CD4-positive, alpha-beta T cell (primary cell): ENCODE measurements at places on chromosomes 5 and 9.

DNA sequence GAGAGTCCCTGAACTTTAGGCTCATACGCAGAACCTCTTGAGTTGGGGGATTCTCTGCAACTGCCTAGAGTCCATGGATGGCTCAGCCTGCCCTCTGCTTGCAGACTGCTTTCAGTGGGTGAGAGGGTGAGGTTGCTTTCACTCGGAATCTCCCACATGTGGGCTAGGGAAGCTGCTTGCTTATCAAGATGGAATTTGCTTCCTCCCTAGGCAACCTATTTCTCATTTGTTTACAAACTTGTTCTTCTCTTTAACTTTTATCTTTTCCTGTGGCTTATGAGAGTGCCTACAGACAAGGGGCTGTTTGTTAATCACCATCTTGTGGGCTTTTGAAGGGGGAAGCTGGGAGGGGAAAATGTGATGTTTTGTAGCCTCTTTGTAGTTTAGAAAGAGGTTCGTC, 10.0 kb downstream of the TLE4 start:
- DNase-seq: peak; percentile 8

DNA sequence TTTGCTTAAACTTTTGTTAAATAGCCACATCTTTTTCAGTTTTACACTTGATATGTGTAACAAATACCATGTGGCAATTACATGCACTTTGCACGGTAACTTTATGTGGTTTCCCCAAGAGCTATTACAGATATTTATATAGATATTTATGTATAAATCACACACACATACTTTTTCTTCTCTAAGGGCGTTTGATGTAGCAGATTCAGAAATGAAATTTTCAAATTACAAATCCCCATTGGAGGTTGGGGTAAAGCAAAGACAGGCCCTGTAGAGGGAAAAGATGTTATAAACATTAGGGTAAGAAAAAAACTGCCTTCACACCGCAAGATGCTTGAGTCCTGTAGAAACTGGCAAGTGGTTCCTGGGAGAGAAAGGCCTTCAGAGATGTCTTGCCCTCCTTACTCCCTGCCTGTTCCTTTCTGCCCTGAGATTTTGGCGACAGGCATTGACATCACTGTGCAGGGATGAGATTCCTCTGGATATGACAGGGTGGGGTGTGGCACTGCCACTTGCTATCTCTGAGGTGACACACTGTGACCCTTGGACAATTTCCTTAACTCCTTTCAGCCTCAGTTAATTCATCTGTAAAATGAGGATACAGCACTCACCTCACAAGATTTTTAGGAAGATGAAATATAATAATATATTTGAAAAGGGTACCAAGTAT, 177.9 kb upstream of the TUT7 start:
- no peak for DNase-seq

DNA sequence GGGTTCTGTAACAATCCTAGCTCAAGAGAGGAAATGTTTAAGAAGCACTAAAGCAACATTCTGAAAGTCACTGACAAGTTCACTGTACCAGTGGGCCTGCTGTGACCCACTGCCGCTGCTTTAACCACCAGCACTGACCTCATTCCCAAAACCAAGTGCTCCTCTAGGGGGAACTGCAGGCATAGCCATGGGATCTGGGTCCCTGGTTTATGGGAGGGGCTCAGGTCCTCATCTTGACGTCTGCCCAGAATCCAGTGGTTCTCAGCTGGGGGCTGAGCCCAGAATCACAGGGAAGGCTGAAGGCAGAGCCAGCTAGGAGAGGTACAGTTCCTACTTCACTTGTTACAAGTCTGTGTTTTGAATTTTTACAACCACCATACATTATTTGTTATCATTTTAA, 36.1 kb upstream of the SLC2A8 start:
- no peak for DNase-seq

- no peak for DNase-seq
Measured at GRCh38 chr5:58921159-58921558, 338.3 kb downstream of the RAB3C start.

DNA sequence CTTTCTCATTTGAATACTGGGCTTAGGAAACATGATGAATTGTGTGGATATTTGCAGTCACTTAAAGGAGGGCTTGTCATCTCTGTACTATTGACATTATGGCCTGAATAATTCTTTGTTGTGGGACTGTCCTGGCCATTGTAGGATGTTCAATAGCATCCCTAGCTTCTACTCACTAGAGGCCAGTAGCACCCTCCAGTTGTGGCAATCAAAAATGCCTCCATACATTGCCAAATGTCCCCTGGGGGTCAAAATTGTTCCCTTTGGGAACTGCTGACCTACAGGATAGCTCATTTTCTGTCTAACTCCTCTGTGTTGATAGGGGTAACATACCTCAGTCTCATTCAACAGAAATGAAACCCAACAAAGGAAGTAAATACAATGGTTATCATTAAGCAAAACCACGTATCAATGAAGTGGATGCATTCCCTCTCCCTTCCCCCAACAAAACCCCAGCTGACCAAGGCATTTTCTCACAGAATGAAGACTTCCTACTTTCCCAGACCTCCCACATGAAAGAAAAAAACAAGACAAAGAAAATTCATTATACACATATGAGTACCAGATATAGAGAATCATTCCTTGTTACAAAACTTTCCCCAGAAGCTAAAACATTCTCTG, 18.1 kb downstream of the FYB1 start:
- DNase-seq: no peak

DNA sequence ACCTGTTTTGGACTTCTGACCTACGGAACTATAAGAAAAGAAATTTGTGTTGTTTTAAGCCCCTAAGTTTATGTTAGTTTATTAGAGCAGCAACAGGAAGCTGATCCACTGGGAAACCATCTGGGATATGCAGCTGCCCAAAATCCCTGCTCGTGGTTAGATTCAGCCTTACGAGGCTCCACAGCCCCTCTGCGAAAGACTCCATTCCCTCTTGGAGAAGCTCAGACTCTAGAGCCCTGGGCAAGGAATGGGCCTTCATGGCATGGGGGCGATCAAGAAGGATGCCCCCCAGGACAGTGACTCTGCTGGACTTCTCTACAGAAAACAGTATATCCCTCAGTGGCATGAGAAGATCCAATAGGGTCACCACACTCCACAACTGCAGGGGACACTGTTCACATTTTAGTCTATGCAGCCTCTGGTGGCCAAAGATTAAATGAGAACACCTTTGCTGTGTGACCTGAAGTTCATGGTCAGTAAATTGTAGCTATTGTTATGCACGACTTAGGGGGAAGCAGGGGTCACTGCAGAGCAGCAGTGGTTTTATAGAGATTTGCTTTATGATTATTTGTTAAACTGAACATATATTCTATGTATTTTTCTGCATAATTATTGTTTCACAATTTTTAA, 21.1 kb downstream of the IRF1 start:
- no peak for DNase-seq

- no peak for DNase-seq
Measured at GRCh38 chr5:84383816-84384603, 670 bp downstream of the EDIL3 start.

GRCh38 chr5:139262742-139263445, 30.6 kb upstream of the MATR3 start:
- DNase-seq: peak; percentile 67

DNA sequence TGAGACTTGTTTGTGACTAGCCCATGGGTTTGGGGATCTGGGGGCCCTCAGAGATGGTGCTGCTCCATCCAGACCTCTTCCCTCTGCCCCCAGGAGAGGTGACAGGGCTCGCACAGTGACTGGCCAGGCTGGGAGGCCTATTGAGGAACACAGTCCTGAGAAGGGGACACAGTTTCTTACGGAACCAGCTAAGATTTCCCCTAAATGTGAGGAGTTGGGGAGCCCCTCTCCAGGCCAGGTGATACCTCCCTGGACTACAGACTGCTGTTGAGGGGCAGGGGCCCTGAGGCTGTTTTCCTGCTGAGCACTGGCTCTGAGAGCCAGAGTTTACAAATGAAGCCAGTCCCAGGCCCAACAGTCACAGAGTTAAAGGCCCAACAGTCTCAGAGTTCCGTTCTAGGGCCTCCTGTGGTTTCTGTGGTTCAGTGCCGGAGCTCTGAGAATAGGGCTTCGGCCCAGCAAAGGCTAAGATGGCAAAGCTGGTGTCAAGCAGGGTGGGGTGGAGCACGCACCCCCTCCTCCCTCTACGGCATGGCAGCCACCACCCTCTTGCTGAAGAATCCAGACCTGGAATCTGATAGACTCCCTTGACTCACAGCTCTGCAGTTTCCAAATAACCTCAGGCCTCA, 1.1 kb upstream of the SEMA4D start:
- DNase-seq: peak; percentile 51

DNA sequence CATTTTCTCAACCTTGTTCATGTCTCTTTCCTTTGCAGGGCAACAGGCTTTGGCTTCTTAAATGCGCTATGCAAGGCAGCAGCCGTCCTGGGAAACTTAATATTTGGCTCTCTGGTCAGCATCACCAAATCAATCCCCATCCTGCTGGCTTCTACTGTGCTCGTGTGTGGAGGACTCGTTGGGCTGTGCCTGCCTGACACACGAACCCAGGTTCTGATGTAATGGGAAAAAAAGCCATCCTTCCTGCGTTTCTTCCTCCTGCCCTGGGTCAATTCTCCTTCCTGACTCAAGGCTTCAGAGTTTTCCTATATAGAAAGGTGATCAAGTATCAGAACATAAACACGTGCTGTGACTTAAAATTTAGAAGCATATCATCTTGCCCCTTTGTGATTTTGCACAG, 77.8 kb upstream of the IQGAP2 start:
- no peak for DNase-seq

DNA sequence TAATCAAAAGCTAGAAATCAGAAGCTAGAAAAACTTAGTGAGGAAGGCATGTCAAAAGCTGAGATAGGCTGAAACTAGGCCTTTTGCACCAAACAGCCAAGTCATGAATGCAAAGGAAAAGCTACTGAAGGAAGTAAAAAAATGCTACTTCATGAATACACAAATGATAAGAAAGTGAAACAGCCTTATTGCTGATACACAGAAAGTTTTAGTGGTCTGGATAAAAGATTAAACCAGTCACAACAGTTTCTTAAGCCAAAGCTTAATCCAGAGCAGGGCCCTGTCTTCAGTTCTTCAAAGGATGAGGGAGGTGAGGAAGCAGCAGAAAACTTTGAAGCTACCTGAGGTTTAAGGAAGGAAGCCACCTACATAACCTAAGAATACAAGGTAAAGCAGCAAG, 102.5 kb upstream of the SH3GL2 start:
- no peak for DNase-seq

- no peak for DNase-seq
Measured at GRCh38 chr5:151019331-151019730, 1.1 kb upstream of the GPX3 start.

DNA sequence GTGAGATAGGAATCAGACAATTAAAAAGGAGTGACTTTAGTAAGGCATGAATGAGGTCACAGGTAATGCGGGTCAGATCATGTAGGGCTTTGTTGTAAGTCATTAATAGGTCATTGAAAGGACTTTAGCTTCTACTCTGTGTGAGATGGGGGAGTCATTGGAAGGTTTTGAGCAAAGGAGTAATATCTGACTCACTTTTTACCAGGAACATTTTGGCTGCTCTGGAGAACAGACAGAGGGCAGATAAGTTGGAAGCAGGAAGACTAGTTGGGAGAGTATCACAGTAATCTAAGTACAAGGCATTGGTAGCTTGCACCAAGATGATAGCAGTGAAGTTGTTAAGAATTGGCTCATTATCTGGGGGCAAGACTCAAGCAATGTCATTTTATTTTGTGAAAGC, 37.4 kb downstream of the KIF2A start:
- no peak for DNase-seq

DNA sequence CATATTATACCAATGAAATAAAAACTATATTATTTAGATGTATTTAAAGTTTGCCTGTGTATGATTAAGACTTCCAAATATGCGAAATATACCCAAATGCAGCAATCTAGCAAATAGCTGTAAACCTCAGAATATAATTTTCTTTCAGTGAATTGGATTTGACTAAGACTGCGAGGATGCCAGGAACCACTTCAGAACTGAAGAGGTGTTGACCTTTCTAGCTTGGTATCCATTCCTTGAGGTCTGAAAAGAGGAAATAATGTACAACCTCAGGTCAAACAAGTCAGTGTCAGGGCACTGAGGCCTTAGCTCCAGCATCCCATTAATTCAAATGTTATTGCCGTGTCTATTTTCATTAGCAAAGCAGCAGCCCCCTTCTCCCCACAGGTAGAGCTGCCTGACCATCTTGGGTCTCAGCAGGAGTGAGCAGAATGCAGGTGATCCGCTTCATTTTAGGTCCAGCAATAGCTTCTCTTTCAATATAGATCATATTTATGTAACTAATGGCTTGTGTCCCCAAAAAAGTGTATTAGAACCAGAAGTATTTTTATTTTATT, 100.0 kb downstream of the KIAA1958 start:
- DNase-seq: no peak

DNA sequence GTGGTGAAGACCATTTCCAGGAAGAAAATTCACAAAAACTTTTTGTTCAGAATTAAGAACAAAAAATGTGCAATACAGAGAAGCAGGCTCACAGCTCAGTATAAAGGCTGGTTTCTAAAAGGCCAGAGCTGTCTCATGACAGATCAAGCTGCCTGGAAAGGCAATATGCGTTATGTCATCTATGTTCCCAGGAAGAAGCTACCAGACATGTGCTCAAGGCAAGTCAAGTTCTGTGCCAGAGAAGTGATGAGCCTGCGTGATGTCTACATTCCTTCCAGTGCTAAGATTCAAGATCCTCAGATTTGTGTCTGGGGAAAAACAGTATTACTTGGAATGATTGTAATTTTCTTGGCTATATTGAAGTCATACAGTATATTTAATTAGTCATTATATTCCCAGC, 104.3 kb downstream of the PDE4D start:
- DNase-seq: no peak

GRCh38 chr9:70315389-70315788, 56.6 kb downstream of the SMC5 start:
- DNase-seq: no peak
